Activated CD4-positive, CD25-positive, alpha-beta regulatory T cell (primary cell): ENCODE measurements at places on chromosomes 2 and 18.

DNA sequence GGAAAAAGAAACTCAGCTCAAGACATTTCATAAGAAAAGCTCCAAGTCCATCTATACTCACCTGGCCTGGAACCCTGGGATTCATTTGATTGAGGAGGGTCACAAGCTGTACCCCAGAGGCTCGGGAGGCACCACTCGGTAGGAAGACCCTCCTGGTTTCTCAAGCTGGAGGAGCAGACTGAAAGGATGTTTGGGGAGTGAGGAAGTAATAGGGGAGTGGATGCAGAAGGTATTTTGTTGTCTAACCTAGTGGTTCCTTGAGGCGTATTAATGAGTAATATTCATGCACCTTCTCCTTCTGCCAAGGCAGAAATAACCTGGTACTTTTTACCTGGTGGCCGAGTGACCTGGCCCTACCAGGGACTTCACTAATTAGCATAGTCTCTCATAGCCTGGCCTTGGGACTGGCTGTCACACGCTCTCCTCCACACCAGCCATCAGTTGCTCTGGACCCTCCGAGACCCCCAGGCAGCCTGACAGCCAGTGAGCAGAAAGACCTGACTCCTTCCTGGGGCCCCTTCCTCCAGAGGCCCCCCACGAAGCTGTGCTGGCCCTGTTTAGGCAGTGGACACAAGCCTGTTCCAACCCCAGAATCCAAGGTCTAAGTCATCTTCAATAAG, 161.4 kb downstream of the BCL2 start:
- no peak for DNase-seq

GRCh38 chr2:101349893-101350662, 37.2 kb downstream of the CREG2 start:
- no peak for DNase-seq

DNA sequence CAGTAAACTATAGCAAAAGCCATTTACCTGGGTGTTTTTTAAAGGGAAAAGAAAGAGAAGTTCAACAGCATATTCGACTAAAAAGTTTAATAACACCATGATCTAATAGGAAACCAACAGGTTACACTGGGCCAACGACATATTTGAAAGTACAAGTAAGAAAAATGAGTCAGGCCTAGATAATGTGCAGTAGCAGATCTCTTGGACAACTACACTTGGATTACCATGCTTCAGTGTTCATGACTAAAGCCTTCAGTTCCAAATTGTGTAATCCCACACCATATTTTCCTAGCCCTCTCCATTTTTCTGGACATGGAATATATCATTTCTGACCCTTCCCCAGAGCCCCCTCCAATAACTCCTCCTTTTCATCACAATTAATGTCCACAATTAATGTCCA, 39.1 kb upstream of the FIGN start:
- no peak for DNase-seq

DNA sequence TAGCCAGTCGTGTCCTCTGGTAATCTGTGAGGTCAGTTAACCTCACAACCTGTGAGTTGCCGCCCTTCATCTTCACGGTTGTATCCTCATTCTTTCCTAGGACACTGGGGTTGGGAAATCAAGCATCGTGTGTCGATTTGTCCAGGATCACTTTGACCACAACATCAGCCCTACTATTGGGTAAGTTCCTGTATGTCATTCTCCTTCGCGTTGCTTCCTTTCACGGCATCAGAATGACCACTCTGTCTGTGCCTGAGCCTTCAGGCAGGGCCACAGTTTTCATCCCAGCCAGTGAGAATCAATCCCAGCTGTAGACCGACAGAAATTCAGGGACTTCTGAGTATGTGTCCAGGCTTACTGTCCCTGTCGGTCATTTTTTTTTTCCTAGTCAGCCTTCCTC, 67.1 kb downstream of the RAB31 start:
- DNase-seq: no peak

DNA sequence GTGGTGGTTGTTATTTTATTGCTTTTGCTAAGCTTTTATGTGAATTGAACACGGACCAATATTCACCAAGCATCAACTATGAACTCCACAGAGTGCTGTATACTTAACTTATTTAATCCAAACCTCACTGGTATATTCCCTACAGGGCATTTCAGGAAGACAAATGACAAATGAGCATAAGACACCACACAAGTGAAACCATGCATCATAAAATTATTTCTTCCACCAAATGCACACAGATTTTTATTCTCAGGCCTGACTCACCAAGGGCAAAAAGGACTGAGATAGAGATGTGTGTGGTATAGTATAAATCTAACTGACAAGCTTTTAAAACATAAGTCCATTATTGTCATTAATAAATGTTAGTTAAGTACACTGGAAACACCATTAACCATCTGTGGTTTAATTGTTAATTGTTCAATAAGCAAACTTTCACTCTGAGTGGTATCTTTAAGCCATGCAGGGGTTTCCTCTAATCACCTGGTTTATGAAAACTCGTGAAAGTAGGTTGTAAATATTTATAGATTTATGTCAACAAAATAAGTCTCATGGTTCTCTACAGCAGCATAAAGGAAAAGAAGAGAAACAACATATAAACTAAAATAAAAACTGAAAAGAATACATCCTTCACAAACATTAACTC, 77.6 kb upstream of the CRIM1 start:
- DNase-seq: no peak

DNA sequence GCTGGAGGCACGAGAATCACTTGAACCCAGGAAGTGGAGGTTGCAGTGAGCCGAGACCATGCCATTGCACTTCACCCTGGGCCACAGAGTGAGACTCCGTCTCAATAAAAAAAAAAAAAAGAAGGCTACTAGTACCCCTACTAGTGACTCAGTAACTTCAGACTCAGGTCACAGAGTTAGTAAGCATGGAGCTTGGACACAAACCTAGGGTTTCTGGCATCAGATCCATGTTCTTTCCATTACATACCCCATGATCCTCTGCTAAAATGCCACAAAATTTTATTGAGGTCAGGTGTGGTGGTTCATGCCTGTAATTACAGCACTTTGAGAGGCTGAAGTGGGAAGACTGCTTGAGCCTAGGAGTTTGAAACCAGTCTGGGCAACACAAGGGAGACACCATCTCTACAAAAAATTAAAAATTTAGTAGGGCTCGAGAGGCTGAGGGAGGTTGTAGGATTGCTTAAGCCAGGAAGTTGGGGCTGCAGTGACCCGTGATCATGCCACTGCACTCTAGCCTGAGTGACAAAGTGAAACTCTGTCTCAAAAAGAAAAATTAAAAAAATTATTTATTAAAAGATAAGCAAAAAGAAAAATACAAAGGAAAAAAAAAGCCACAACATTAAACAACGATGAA, 45.1 kb downstream of the DHX57 start:
- DNase-seq: no peak

DNA sequence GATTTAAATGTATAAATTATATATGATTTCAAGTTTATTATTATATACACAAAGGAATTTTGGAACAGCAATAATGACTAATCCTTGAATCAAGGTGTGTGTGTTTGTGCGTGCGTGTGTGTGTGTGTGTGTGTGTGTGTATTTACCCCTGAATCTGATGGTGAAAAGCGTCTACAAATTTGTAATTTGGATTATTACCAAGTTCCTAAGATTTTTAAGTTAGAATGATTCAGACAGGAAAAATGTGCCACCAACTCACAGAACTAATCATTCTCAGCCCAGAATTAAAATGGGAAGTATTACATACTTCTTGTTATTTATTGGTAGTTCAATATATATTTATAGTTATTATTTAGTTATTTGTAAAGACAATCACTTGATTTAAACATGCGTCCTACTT, 12.3 kb downstream of the CALCRL start:
- no peak for DNase-seq

GRCh38 chr2:240876475-240877251, 8.0 kb downstream of the AGXT start:
- DNase-seq: no peak

DNA sequence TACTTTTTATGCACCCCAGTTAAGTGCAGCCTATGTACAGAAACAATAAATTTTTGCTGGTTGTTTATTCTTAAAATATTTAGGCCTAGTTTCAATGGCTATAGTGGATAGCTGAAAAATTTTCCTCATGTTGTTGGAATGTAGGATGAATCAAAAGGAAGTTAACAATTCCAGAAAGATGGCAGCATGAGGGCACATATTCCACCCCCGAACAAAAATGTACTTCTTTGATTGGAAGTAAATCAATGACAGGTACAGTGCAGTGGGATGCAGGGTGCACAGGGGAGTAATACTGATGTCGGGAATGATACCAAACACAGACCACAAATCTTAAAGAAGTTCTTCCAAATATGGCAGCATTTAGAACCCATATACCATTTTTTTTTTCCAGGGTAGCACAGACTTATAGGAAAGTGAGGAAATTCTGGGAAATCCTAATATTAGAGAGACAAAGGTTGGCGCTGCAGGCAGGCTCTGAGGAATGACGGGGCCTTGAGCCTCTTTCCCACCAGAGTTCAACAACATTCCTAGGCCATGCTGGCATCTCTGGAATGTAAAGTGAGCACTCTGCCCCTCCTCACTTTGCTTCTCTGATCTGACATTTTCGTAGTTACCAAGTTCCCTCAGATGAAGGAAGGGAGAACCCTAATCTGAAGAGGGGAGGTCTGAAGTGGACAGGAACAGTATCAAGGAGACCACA, 36.6 kb upstream of the IKZF2 start:
- DNase-seq: no peak

- no peak for DNase-seq
Observed at GRCh38 chr2:225582355-225583116, 183.0 kb downstream of the NYAP2 start.

GRCh38 chr2:55247025-55247424, 14.5 kb downstream of the RPS27A start:
- DNase-seq: no peak

DNA sequence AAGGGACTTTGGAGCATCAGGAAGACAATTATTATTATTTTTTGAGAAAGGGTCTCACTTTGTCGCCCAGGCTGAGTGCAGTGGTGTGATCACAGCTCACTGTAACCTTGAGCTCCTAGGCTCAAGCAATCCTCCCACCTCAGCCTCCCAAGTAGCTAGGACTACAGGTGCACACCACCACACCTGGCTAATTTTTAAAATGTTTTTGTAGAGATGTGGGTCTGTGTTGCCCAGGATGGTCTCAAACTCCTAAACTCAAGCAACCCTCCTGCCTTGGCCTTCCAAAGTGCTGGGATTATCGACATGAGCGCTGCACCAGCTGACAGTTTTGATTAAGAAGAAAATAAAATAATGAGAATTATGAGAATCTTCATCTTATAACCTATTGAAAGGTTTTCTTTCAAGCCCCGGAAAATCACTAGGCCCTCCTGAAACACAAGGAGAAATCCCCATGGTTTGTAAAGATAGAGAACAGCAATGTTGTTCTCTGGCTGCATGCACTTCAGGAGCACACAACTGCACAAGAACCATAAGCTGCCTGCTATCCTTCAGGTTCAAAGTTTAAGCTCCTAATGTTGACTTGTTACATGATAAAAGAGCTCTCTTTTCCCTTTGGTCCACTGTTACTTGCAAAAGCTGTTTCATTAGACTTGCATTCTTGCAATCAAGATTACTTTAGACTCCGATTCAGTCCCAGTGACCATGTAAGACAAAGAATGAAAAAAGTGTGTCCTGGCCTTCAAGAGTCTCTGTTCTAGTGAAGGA, 16.8 kb downstream of the NPC1 start:
- no peak for DNase-seq

DNA sequence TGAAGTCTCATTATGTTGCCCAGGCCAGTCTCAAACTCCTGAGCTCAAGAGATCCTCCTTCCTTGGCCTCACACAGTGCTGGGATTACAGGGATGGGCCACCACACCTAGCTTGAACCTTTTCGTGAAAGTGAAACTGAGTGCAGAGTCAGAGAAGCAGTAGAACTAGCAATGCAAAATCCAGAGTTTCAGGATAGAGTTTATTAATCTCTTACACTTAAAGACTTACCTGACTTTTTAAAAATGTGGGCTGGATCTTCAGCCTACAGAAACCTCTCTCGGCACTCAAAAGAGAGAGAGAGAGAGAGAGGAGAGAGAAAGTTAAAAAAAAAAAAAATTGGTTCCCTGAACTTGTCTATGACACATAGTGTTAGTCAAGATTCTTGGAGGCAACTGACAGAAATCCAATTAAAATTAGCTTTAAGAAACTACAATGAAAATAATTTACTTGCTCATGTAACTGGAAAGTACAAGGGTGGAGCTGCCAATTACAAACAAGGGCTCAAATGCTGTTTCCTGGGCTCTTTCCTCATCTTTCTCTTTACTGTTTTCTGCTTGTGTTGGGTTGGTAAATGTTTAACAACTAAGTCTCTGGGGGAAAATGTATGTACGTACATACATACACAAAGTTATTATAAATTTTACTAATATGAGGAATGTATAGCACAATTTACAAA, 98.1 kb upstream of the CERS6 start:
- no peak for DNase-seq

DNA sequence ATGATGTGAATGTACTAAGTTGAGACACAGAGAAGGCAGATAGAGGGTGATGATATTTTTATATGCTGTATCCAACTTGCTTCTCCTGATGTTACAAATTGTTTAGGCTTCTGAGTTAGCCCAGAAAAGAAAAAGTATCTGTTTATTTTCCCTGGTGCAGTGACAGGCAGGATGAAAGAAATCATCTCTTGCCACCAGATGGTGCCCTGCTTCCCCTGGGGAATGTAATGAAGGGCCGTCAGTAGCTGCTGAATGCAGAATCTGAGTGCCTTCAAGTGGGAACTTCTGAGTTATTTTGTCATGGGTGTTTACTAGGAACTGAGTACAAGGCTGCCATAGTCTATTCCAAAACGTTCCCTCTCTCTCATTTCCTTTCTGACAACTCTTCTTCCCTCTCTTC, 525.6 kb downstream of the MBD2 start:
- no peak for DNase-seq

DNA sequence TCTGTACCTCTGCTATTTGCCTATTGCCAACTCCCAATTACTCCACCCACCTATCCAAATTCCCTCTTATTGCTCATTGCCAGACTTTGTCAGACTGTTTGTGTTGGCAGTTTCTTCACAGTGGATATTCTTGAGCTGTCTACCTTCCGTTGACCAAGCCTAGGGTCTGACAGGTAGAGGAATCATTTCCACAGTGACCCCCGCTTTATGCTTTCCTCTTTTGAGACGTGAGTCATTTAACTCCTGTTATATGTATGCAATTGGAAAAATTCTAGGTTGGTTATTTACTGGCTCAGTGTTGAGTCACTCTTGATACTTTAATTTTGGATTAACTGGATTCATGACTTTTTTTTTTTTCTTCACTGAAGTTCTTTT, 187.7 kb downstream of the IRS1 start:
- DNase-seq: no peak

- DNase-seq: no peak
Observed at GRCh38 chr2:20145497-20146193, 79.3 kb downstream of the SDC1 start.

DNA sequence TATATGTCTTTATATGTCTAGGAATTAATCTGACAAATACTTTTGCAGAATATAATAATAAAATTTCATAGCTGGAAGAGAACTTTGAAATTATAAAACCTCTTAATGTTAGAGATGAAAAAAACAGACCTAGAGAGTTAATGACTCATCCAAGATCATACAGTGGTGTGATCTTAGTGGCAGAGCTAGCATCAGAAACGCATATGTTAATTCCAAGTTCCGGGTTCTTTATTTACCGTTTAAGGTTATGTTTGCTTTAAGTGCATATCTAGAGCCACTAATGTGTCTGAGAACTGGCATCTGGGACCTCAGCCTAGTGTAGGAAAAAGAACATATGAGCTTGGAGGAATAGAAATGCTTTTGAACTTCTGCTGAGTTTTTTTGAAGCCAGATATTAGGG, 24.3 kb downstream of the CERS6 start:
- DNase-seq: no peak
